ENCODE measurements at places on chromosomes 3 and 15. TPM values are rescaled to one million over a fixed set of nuclear protein-coding genes. Genes with fewer than 3 reads are reported as not detected.

Gene CD47
- 226 TPM for total RNA-seq

Gene SOX14
- total RNA-seq: not detected

Gene MUC4
- total RNA-seq: not detected

Gene BFSP2
- not detected for total RNA-seq

DNA sequence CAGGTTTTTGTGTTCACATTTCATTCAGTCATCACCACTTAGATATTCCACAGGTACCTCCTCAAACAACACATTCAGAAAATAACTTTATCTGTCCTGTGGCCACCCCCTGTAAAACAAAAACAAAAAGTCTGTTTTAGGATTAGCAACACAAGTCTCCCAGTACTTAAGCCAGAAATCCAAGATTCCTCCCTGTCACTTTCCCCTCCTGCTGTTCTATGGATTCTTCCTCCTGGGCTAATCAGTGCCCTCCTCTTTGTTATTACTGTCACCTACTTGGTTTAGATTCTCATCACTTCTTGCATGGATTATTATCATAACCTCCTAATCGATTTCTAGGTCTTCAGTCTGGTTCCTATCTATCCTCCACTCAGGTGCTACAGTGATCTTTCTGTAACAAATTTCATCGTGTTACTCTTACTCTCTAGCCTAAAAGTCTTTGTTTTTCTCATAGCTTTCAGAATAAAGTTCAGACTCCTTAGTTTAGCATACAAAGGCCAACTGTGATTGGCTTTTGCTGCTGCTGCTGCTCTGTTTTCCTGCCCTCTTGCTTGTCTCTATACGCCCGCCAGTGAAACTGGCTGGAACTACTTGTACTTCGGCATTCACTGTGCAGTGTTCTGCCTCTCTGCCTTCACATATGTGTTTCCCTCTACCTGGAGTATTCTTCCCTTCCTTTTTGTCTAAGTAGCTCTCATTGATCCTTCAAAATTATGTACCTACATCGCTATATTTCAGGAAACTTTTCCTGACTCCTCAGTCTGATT, 32.2 kb downstream of the PPP2R3A start:
- no peak for DNase-seq

DNA sequence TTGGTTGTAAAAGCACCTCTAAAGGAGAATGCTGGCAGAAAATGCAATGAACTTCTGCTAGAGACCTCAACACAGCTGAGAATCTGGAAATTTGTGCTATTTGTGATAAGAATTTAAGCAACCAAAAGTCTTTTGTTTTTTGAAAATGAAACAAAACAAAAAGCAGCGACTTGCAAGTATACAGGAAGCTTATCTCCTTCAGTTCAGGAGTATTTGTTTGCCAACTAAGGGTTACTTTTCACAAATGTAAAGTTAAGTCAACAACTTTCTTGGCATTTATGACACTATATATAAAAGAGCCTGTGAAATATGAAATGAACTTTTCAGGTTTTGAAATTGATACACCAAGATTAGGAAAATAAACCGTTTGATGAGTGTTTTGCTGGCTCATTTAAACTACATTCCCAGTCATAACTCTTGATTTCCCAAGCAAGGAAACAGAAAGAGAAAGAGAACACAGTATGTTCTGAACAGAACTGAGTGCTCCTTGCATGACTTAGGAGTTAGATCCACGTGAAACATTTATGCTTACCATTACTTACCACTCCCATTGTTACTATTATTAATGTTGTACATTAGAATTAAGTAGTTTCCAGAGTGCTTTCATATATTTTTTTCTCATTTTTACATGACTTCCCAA, 92.3 kb upstream of the COL8A1 start:
- DNase-seq: no peak

GRCh38 chr3:61665121-61665520, 103.8 kb downstream of the PTPRG start:
- DNase-seq: no peak

DNA sequence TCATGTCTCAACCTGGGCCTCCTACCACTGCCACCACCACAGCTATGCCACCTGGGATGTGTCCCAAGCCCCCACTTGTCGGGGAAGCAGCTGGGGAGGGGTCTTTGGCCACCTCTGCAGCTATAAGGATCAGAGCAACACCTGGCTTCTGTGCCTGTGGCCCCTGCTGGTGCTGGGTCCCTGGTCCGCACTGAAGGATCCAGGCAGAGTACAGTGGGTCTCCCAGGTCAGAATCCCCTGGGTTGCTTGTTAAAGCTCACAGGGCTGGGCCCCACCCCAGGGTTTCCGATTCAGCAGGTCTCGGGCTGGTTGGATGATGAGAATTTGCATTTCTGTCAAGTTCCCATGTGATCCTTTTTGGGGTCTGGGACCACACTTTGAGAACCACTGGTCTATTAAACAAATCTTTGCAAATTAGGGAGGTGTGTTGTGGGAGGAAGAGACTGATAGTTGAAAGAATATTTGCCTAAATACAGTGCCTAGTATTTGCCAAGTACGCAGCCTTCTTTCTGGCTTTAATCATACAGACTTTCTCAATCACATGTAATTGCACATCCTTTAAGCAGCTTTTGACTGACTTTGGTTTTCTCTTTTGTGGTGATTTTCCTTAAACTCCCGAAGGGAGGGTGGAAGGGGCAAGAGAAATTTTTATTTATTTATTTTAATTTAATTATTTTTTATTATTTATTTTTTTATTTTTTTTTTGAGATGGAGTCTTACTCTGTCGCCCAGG, 127.3 kb downstream of the IGF1R start:
- no peak for DNase-seq

Data from CD4-positive, alpha-beta memory T cell (primary cell).